ENCODE measurements at places on chromosomes 2 and 18.
A peak's percentile ranks its signal among the peaks of the same experiment; 100 is the strongest.

DNA sequence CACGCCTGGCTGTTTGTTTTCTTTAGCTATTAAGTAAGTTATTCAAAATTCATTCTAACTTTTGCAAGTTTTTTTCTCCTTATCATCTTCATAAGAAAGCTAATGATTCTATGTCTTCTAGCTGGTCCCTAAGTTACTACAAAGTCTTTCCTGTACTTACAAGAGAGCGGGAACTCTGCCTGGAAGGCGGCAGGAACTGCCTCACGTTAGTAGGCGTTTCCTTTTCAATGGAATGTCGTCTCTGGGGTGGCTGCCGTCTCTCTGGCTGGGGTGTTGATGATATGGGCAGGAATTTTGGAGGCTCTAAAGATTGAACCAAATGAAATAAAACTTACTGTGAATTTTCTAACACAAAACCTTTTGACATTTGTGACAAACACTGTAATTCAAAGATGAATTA lies 55.5 kb downstream of the PRELID3A start:
- DNase-seq, result no peak

GRCh38 chr2:165811592-165812370 lies 17.7 kb upstream of the GALNT3 start:
- DNase-seq, result no peak

DNA sequence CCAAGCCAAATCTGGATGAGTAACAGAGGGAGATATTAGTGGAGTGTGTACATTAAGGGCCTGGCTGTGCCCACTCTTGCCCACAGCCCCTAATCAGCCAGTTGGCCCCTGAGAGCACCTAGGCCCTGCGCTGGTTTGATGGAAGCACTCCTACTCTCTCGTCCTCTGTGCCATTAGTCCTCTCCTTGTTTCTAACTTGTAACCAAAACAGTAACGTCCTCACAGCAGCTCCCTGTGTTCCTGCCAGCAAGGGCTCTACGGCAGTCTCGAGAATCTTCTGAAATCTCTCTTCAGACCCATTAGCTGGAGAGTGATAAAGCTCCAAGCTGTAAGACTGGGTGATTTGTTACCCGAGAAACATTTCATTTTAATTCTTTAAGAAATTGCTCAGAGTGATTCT lies 76.1 kb downstream of the LRRC30 start:
- DNase-seq, result no peak

DNA sequence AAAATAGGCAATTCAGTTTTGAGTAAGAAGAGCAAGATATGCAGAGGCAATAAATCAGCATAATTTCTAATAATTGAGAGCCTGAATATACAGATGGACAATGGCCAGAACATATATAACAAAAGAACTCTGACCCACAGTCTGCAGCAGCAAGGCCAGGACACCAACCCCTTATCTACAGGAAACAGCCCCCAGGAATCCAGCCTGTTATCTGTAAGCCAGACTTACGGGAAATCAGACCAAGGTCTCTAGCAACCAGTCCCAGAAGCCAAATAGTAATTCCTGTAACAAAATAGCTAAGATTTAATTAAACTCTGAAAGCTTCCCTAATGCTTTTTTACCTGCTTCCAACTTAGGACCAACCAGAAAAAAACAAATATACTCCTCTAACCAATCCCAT lies 434.5 kb upstream of the GYPC start:
- DNase-seq, result no peak

DNA sequence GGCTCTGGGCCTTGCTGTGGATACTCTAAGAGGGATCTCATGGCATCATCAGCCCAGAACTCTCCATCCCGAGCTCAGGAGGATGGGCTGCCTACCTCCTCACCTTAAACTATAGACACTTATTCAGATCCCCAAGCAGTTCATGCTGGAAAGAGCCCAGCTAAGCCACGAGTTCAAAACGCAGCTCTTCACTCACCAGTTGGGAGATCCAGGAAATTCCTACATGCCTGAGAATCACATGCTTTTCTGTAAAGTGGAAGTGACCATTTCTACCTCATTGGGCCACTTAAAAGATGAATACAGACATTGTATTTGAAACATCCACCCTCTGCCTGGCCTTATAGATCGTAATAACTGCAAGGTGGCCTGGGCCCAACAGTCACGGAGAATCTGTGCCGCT lies 6.6 kb downstream of the ATOH8 start:
- no peak for DNase-seq

DNA sequence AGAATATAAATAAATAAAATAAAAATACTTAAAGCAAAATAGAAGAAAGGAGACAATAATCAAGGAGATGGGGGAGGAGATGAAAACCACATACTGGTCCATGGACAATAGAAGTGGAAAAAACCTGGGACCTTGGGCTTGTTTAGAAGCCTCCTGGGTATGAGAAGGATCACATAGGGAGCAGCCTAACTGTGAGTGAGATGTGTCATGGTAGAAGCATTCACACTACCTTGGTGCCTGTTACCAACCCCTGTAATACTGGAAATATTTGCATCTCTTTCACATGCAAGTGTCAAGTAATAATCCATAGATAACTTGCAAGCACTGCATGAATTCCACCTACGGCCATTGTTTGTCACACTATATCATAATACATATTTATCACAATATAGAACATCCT lies 23.2 kb upstream of the RNF103 start:
- no peak for DNase-seq

DNA sequence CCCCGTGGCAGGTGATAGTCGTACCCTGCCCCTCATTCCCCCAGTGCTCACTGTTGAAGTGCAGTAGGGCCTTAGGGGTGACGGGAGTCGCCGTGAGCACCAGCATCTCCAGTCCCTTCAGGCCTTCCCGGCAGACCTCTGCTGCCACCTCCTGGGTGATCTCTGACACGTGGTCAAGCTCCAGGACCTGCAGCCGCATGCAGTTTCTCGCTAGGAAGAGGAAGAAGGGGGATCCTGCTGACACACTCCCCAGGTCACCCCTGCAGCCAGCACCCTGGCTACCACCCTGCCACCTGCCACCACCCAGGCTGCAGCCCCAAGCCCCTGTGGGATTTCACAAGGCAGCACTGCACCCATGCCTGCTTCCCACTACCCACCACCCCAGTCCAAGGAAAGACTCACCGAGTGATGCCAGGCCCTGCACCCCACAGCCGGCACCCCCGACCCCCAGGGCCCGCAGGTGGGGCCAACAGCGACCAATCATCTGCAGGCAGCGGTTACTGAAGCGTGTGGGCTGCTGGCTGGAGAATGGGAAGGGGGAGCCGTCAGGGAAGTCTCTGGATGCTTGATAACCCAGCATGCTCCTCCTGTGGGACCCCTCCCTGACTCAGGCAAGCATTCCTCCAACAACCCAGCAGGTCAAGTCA lies 23.8 kb downstream of the FBXO41 start:
- peak; percentile 54 for DNase-seq

DNA sequence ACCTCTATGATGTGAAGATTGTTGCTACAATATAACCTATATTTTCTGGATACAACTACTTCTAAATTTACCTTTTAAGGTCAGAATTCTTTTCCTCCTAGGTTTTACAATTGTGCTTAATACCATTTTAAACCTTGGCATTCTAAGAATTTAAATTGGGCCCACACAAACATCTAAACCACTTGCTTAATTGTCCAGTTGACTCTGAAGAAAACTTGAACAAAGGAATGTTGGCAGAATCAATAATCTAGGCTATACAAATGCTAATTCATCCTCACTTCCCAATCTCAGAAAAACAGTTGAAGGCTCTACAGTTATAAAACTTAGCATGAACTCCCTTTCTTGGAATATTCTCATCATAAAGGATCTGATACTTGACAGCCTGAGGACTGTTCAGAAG lies 84.3 kb downstream of the RPRM start:
- no peak for DNase-seq

DNA sequence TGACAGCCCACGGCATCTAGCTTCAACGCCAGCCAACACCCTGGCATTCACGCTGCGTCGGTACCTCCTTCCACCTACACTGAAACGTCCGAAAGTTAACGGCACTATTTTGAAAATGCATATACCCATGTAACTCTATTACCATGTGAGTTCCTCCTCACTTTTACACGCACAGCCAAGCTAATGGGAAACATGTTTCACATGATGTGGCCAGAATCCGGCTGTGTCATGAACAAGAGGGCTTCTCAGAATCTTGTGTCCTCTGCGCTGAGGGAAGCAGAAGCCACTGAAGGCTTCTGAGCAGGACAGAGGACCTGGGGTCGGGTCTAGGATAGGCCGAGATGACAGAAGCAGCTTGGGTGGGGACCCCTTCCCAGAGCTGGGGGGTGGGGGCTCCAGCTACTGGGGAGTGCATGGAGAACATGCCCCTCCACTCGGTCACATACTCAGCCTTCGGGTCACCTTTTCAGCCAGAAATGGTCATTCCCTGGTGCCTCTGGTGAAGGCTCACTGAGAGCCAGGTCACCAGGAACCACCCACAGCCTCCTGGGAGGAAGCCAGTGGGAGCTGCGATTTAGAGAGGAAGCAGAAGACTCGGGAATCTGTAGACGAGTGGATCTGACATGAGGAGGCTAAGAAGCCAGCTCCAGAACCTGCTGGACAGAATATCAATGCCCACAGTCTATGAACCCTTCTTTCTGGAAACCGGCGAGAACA lies 41.5 kb downstream of the HDAC4 start:
- DNase-seq, result no peak

- DNase-seq, result no peak
Measured at GRCh38 chr2:109677835-109678580, 63.8 kb downstream of the SOWAHC start.

- DNase-seq, result no peak
Measured at GRCh38 chr2:10584843-10585475, 104.8 kb downstream of the NOL10 start.

DNA sequence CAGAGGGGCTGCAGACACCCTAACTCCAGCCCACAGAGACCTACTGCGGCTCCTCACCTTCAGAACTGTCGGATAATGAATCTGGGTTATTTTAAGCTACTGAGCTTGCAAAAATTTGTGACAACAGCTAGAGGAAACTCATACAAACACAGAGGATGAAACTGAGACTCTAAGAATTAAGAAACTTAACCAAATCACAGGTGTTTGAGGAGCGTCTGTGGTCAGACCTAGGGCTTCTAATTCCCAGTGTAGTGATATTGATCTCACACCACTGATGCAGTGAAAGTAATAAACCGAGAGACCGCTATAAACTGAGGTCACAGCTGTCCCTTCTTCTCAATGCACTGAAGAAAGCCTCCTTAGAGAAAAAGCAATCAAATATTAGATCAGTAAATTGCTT lies 110.1 kb downstream of the RGPD3 start:
- no peak for DNase-seq

DNA sequence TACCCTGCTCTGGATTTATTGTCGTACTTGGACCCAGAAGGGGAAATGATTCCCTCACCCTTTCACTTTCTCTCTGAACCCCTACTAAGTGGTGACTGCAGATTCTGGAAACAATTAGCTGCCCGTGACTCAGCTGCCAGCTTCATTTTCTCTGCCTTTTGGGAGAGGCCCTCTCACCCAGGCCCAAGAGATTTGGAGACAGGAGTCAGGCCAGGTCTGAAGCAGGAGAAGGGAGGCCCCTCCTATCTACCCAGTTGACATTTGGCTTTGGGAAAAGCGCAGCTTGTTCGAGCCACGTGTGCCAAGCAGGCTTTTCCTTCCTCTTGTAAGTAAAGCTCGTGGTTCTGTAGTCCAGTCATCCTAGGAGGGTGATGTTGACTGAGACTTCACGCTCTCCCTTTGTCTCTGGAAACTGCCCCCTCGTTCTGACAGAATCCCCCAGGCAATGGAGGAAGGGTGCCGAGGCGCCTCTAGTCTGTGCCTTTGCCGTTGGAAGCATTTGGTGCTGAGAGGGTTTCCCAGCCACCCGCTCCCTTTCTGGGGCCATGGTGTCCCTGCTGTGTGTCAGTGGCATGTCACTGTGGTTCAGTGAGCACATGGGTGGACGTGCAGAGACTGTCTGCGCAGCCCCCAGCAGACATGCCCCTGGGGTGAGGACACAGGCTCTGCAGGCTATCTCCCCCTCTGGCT lies 8.6 kb downstream of the OXER1 start:
- DNase-seq, result no peak

GRCh38 chr2:69464575-69464974 lies 27.3 kb upstream of the NFU1 start:
- no peak for DNase-seq

GRCh38 chr18:79533591-79533990 lies 137.9 kb downstream of the NFATC1 start:
- DNase-seq, result no peak

- DNase-seq, result no peak
Measured at GRCh38 chr18:75654851-75655751, 227.6 kb upstream of the SMIM21 start.

GRCh38 chr18:11119959-11120587 lies 29.3 kb downstream of the PIEZO2 start:
- no peak for DNase-seq

DNA sequence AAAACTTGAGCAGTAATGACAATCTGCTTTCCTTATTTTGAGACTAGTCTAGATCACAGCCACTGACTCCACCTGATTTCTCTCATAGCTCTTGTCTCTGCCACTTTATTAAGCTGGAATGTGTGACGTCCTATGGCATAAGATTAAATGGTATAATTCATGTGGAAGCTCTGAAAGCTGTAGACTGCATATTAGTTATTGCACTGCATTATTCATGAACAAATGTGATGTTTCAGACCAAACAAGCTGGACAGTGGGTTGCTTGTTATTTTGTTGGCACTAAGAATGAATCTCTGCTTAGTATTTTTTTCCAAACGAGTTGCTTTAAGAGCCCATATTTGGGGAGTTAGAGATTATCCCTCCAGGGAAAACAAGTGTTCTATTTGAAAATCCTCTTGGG lies 1218.5 kb downstream of the SUCLG1 start:
- DNase-seq, result no peak

DNA sequence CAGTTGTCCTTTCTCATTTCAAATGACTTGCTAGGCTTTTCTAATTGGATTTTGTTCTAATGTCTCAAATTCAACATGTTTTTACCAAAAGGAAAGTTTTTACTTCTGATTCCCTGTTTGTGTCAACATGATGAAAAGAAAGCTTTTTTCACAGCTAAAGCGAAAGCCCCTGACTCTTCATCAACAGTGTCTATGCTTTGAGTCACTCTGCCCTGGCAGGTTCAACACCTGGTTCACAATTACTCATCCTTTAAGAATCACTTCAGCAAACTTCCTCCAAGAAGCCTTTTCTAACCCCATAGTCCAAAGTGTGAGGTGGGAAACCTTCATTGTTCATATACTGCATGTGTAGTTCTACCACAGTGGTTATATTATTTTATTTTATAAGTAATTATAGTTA lies 7.6 kb upstream of the DSG2 start:
- no peak for DNase-seq

- DNase-seq, result no peak
Measured at GRCh38 chr2:160910681-160911080, 249.5 kb upstream of the TANK start.

DNA sequence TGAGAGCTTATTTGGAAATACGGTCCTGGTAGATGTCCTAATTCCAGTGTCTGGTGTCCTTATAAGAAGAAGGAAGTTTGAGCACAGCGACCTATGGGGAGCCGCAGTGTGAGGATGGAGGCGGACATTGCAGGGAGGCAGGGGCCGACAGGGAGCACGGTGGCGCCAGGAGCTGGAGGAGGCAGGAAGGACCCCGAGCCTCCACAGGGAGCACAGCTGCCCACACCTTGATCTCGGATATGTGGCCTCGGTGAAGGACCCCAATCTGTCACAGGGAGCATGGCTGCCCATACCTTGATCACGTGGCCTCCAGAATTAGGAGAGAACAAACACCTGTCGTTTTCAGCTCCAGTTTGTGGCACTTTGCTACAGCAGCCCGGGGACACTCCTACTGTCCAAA lies 461.6 kb upstream of the SALL3 start:
- no peak for DNase-seq

Data from BE2C (cell line).